Stimulated activated CD8-positive, alpha-beta memory T cell treated with anti-CD3 and anti-CD28 coated beads, Interleukin-4, amount 100 ng/mL, for 4 hours (primary cell): ENCODE measurements at places on chromosomes 1 and 21.
A peak's percentile ranks its signal among the peaks of the same experiment; 100 is the strongest.

GRCh38 chr1:245684166-245684565 lies 529.4 kb downstream of the KIF26B start:
- no peak for DNase-seq

- DNase-seq, result no peak
These were observed 21.2 kb upstream of the LRRC8C start for GRCh38 chr1:89611721-89612120.

DNA sequence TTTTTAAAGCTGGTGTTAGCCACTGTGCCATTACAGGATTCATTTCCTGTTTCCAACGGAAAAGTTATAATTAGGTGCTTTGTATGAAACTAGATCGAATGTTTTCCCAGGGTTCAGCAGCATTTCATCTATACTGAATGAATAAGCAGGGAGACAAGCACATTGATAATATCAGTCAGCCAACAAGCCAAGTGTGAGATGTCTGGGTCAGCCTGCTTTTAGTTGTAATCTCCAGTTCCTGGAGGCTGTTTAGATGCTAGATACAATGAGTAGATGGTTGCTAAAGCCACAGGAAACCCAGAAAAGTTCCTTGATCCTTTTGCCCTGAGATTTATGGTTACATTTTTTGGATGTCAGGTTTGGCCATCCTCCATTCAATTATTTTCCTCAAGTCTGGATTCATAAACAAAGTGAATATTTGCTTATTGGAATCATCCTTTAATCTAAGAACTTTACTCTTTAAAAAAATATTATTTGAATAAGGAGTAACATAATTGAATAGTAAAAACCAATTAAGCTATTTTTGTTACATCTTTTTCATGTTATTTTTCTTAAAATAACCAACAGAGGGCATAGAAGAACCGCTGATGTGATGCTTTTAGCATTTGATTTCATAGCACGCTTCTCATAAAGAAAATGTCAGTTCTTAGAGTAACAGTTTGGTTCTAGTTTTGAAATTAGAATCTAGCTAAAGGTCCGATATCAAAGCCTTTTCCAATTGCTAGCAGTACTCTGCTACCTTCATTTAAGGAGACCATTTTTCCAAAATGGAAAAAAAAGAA lies 76.6 kb downstream of the HSPA13 start:
- DNase-seq, result no peak

- DNase-seq, result no peak
These were observed 61.9 kb upstream of the ADAM30 start for GRCh38 chr1:119958223-119958622.

- DNase-seq, result no peak
These were observed 2.7 kb downstream of the IL10RB start for GRCh38 chr21:33268737-33269441.

DNA sequence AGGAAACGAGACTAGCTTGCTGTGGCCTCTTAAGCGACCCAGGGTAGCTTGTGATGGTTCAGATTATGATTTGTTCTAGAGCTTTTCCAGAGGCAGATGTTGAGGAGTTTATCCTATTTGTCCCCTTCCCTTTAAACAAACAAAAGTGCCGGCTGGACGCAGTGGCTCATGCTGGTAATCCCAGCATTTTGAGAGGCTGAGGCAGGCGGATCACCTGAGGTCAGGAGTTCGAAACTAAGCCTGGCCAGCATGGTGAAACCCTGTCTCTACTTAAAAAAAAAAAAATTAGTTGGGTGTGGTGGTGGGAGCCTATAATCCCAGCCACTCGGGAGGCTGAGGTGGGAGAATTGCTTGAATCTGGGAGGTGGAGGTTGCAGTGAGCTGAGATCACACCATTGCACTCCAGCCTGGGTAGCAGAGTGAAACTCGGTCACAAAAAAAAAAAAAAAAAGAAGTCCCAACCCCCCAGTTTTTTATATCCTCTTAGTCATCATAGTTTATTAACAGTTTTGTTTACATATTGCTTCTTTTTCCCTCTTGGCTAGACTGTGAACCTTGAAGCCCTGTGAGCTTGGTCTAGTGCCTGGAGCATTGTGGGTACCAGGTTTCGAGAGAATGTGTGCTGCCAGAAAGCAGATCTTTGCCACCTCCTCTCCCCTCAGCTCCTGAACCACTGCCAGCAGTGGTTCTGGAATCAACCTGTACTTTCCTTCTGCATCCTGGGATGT lies 29.8 kb downstream of the MAPKAPK2 start:
- DNase-seq, result no peak

GRCh38 chr1:198597690-198598430 lies 41.0 kb upstream of the PTPRC start:
- DNase-seq, result no peak

DNA sequence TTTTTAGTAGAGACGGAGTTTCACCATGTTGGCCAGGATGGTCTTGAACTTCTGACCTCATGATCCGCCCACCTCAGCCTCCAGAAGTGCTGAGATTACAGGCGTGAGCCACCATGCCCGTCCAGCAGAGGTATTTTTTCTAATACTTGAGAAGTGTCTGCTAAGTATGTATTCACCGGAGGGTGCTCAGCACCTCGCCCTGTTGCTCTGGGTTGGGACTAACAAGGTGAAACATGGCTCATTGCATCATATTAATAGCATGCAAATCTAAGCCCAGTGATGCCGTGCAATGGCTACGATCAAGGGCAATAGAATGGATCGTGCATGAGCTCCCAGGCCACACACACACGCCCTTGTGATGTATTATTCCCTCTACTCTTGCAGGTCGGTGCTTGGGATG lies 68.7 kb downstream of the PDE9A start:
- no peak for DNase-seq

- no peak for DNase-seq
These were observed 3.4 kb upstream of the ARHGAP29 start for GRCh38 chr1:94240822-94241221.

DNA sequence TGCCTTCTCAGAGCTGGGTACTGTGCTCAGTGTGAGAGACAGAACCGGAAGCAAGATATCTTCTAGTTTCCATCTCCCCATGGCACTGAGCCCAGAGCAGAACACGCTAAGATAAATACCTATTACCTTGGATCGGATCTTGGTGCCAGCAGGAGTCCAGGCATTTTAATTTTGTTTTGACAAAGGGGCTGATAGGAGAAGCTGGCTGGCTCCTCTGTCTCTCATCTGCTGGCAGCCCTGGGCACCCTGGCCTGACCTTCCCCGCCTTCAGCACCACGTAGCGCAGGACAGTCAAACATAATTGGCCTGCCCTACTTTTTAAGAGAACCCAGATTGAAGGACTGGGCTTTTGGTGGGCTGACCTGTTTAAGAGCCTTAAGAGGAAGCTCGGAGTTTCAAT lies 160.7 kb upstream of the KLHDC7A start:
- no peak for DNase-seq

- DNase-seq, result no peak
These were observed 35.7 kb upstream of the ZZZ3 start for GRCh38 chr1:77718181-77718580.

DNA sequence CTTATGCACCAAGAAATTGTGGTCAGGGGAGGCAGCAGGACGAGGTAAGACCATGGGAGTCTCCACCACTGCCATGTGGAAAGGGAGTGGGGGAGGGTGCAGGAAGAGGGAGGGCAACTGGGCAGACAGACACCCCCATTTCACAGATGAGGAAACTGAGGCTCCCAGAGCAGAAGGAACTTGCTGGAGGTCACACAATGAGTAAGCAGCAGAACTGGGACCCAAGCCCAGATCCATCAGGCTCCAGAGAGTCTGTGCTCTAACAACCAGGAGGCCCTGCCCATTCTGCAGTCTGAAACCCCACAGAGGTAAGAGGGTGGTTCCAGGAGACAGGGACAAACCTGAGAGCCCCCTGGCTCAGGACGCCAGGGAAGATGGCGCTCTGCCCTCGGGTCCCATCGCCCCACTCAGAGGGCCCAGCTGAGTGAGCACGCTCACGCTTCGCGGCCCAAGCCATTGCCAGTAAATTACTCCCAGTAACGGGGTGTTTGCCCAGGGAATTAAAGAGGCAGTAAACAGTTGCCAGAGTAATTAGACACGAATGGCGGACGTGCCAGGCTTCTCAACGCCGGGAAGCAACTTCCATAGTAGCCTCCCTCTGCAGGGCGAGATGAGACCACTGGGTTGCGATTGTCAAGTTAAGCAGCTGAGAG lies 59.2 kb downstream of the MATN1 start:
- DNase-seq, result no peak

DNA sequence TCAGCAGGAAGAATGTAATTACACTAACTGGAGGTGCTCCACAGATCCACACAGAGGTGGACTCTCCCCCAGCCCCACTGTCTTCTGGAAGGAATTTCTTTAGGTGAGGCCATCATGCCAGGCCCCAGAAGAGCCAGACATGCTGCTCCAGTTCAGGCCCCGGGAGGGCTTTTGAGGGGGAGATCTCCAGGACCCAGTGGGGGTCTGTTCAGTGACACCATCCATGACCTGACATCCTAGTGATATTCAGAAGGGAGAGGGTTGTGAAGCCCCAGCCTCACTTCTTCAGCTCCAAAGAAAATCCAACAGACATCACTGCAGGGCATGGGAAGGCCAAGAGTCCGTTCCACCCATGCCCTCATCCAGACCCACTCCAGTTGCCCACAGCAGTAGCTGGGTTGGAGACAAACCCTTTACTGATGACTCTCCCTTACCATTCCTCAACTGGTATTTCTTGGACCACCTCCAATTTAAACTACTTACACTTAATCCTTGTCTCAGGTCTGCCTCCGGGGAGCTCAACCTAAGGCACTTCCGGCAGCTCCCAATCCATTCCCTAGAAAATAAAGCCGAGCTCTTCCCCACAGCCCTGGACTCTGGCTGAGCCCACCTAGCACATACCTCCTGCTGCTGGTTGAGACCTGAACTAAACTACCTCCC lies 39.2 kb downstream of the CSMD2 start:
- DNase-seq, result no peak

DNA sequence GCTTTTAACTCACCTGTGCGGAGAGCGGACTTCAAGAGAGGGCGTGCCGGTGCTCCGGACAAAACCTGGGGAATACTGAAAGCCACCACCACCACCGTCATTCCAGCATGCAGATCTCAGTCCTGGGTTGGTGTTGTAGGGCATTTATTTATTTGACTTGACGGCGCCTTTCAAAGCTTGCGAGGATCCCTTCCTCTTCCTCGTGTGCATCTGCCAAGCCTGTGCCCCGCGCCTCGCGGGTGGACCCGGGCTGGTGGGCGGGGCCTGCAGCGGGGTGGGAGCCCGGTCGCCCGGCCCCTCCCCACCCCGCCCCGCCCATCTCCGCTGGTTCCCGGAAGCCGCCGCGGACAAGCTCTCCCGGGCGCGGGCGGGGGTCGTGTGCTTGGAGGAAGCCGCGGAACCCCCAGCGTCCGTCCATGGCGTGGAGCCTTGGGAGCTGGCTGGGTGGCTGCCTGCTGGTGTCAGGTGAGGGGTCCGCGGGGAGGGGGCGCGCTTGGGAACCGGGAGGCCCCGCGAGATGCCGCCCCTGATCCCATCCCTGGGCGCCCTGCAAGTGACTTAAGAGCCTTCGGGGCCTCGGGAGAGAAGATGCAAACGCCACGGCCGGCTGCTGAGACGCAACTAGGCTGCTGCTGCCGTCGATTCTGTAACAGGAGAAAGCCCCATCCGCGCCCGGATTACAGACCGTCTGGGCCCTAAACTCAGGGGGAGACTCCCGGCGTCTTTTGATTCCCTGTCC lies at the start of gene IL10RB:
Gene IL10RB (plus strand): TSS at position 318 of the 739 bp plus-strand sequence. CDS start 99 bp downstream, at position 417.
- DNase-seq, result peak; percentile 40

DNA sequence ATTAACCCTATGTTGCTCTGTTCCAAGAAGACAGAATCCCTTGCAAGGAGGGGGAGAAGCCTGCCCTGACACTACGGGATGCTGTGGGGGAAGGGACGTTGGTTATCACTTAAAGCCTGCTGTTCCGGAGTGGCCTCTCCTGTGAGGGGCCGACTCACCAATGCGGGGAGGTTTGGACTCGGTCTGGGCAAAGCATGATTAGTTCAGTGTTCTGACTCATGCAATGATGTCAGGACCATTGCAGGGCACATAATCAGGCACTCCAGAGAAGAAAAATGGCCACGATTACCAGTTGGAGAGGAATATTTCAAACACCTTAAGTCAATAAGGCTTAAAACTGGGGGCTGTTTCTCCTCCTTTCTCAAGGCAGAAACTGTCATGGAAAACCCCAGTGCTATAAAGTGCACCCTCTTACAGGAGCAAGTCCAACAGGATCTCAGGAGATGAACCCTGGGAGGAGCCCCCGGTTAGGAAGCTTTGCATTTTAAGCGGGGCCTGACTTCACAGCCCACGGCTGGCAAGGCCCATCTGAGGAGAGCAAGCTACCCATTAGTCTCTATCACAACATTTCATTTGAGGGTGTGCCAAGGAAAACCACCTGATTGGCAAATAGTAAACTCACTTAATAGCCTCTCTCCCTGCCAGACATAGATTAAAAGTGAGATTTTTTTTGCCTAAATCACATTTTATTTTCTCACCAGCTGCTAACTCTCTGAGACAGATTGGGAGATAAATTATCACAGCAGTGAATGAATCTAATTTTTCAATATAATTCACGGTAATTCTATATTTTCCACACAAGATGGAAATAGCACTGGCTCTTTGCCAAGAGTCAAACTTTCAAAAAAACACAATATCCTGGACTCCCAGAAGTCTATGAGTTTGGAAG lies 202.5 kb downstream of the C1orf94 start:
- no peak for DNase-seq

GRCh38 chr1:168199056-168199455 lies 20.3 kb downstream of the TIPRL start:
- DNase-seq, result no peak

DNA sequence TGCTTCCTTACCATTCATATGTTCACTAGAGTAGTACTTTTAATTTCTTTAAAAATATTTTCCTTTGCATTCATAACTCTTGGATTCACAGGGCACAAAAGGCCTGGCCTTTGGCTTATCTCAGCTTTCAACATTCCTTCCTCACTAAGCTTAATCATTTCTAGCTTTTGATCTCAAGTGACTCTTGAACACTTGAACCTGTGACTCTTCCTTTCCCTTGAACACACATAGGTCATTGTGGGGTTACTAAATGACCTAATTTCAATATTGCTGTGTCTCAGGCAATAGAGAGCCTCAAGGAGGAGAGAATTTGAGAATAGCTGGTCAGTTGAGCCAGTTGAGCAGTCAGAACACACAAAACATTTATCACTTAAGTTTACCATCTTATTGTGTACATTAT lies 49.9 kb downstream of the COL11A1 start:
- DNase-seq, result no peak

GRCh38 chr1:173057984-173058383 lies 7.2 kb upstream of the TNFSF18 start:
- no peak for DNase-seq

GRCh38 chr1:201893431-201893830 lies 4.7 kb downstream of the SHISA4 start:
- DNase-seq, result no peak
